ENCODE measurements at places on chromosomes 12 and 14.

GRCh38 chr12:108548954-108549521 lies 11.9 kb downstream of the SART3 start:
- no peak for DNase-seq

GRCh38 chr14:33999771-34000291 lies 49.0 kb upstream of the EGLN3 start:
- DNase-seq: no peak

- DNase-seq: peak; percentile 61
Observed at GRCh38 chr14:91261115-91261514, 16.6 kb upstream of the GPR68 start.

GRCh38 chr12:11658791-11659190 lies 9.3 kb downstream of the ETV6 start:
- peak; percentile 4 for DNase-seq

DNA sequence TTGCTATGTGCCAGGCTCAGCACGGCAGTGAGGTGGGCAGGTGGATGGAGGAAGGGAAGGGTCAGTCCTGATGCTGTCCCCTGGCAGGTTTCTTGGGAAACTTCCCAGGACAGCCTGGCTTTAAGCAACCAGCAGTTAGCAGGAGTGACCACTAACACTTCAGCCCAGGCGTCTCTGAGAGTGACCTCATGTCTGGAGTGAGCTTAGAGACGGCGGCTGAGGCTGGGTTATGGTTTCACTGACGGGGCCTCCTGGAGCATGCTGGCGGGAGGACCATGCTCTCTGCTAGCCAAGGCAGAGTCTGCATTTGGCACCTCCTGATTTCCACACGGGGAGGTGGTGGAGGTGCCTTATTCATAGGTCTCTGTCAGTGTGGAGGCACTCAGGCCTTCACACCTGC lies 2.5 kb downstream of the HHIPL1 start:
- DNase-seq: no peak

- DNase-seq: no peak
Observed at GRCh38 chr12:80838024-80838658, 99.6 kb downstream of the LIN7A start.

DNA sequence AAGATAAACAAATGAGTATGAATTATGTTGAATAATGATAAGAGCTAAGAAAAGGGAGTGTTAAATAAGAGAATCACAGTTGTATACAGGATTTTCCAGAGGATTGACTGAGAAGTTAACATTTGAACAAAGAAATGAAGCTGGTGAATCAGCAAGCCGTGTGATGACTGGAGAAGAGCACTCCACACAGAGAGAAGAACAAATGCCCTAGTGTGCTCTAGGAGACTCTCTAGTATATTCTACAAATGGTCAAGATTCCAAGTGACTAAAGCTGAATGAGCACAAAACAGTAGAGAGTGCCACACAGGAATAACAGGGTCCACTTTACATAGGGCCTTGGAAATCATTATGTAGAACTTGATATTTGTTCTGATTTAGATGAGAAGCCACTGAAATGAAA lies 587.1 kb upstream of the ATXN7L3B start:
- DNase-seq: no peak

GRCh38 chr14:92122351-92122677 lies 545 bp downstream of the CPSF2 start:
- DNase-seq: peak; percentile 7

DNA sequence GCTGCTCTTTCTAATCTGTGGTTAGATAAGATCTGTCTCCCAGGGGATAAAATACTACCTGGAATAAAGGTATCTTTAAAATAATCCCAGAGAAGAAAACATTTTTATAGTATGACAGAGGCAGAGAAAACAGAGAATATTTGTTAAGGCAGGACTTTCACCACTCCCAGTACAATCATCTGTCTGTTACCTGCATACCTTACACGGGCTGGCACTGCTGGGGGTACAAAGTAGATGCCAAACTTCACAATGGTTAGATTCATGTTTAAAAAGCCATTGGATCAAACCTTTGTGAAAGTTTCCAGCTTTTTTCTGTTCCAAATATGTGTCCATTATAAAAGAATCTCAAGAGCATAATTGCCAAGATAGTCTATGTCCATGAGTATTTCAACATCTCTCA lies 273.6 kb upstream of the BTG1 start:
- no peak for DNase-seq

GRCh38 chr12:61797266-61797665 lies 462.9 kb upstream of the USP15 start:
- DNase-seq: no peak

- DNase-seq: no peak
Observed at GRCh38 chr12:129483111-129483893, 420.5 kb downstream of the TMEM132D start.

GRCh38 chr12:4353785-4354208 lies 25.7 kb downstream of the FGF23 start:
- DNase-seq: peak; percentile 50

- peak; percentile 20 for DNase-seq
Observed at GRCh38 chr12:104510145-104510872, 53.6 kb downstream of the CHST11 start.

DNA sequence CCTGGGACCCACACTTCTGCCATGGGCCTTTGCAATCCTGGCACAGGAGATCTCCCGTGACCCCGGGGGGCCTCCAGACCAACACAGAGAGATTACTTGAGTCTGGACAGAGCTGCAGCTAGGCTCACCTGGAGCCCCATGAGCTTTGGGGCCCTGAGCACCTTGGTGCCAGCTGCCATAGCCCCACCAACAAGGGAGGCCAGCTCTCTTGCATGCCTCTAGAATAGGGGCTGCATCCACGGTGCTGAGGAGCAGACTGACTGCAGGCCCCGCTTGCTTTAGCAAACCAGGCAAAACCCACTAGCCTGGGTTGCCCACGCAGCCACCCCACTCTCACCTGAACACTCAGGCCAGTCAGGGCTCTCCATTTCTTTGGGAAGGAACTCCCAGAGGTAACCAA lies 3.7 kb upstream of the OR4N2 start:
- no peak for DNase-seq

- DNase-seq: no peak
Observed at GRCh38 chr14:95498622-95499353, 17.7 kb downstream of the SYNE3 start.

DNA sequence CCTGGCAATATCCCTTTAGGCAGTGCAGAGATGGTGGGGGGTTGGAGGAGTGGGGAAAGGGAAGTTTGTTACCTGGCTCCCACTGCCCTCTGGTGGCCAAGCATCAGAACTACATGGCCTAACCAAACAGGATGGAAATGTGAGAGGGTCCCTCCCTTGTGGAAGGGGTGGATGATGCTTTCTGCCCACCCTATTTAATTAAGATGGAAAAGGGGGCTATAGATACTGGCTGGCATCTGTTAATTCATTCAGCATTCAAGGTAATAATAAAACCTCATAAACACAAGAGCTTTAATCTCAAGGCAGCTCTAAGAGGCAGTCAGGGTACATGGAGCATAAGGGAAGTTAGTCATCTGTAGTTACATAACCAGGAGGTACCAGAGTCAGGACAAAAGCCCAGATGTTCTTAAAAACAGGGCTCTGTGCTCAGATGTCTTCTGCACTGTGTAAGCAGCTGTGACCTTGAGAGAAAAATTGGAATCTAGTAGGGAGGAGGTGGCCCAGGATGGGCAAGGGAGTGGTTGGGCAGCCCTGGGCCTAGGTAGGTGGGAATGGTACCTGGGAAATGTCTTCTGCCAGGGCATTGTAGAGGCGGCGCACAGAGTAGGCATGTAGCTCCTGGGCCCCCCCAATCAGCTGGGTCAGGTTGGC lies 4.6 kb downstream of the AP1G2 start:
- peak; percentile 68 for DNase-seq

DNA sequence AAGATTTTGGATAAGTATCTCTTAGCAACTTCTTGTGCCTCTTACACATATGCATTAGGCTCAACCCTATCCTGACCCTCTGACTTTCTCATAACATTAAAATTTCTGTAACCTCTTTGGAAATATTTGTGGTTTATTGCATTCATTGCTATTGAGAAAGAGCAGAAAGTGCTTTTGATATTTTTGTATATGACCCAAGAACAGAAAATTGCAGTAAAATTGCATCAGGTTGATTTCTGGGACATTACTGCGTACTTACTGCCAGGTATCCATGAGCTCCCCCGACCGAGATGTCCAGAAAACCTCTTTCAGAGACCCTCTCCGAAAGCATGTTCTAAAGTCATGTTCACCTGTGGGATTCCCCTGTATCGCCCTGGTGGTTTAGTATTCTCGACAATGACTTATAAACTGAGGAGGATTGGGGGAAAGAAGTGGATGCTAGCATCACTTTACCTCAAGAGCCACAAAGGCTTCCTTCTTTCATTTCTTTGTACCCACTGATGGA lies 14.5 kb upstream of the IL22 start:
- no peak for DNase-seq

DNA sequence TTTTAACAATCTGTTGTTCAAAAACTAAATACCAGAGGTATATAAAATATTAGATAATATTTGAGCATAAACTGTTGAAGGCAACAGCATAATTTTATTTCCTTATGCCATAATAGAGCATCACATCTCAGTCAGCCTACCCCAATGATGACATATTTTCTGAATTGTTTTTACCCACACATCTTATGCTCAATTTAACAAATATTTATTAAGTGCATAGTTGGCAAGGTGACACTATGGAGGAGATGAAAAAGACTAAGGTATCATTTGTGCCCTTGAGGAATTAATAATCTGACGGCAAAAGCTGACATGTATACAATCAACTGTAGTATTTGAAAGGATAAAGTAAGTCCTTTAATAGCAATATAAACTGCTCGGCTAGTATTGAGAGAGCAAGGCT lies 102.4 kb downstream of the SYT1 start:
- no peak for DNase-seq

DNA sequence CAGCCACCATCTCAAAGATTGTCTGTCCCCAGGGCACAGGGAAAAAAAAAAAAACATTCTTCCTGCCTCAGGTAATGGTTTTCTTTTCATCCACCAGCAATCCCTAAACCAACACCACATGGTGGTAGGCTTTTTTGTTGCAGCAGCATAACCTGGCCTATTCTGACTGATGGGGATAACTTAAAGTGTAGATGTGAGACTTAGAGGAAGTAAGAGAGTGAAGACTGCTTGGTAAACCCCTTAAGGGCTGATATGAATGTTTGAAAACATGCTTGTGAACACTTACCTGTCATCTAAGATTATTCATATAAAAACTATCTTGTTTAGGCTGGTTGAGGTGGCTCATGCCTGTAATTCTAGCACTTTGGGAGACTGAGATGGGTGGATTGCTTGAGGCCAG lies 130.2 kb upstream of the RAP1B start:
- DNase-seq: no peak

DNA sequence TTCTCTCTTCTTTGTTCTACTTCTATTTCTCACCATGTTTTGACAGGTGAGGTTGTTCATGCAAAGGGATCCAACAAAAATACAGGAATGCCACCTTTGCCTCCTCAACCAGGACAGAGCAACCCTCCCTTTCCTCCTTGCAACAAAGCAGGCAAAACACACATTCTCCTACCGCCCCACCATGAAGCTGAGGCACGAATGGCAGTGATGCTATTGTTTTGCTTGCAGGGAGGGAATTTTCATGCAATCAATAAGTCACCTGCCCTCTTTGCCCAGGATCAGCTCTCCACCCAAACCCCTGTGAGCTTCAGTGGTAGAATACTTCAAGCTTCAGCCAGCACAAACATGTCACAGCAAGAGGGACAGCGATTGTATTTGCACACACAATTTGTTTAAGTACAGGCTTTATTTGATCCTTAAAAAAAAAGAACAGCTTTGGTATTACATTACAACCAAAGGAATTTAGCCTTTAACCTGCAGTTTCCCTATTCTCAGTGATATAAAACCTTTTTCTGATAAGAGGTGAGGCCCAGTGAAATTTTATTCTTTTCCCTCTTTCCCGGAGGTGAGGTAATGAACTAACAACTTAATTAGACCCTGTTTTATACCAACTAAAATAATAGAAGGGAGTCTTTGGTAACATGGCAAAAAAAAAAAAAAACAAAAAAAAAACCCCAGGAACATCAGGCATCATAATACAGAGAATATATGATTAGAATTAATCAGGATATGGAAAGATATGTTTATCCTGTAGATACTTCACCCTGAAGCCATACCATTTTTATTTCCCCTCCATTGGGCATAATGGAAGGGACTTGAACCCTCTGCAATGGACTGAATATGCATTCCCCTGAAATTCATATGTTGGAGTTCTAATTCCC lies 87.0 kb upstream of the EEA1 start:
- DNase-seq: no peak

DNA sequence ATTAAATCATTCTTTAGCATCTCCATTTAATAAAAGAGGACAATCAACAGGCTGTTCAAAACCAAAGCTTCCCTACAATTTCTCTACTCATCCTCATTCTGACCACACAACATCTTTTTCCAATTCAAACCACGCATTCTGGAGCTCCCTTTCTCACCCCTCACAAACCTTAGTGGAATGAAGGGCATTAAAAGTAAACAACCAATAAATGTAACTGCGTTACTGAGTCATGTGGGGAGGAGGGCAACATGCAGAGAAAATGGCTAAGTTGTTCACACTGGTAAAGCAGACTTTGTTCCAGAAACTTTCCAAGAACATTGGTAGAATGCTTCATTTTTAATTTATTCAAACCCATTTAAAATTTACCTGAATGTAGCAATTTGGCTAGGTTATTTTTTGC lies 19.6 kb downstream of the SOX5 start:
- DNase-seq: no peak

DNA sequence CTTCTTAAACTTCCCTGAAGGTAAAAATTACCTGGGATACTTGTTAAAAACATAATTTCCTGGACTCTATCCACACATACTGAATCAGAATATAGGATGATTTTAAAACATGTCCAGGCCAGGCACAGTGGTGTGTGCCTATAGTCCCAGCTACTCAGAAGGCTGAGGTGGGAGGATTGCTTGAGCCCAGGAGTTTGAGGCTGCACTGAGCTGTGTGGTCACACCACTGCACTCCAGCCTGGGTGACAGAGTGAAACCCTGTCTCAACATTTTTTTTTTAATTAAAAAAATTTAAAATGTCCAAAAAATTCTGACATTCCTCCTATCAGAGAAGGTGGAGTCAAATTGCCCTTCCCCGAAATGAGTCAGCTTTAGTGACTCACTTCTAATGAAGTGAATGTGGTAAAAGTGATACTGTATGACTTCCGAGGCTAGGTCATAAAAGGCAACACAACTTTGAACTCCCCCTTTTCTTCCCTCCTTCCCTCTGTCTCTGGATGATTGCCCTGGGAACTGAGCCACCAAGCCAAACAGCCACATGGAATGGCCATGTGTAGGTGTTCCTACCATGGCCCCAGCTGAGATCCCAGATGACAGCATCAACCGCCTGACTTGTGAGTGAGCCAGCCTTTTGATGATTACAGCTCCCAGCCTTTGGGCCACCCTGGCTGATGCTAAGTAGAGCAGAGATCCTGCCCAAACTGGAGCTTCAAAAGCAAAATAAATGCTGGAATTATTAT lies 36.3 kb downstream of the LIMA1 start:
- peak; percentile 21 for DNase-seq

DNA sequence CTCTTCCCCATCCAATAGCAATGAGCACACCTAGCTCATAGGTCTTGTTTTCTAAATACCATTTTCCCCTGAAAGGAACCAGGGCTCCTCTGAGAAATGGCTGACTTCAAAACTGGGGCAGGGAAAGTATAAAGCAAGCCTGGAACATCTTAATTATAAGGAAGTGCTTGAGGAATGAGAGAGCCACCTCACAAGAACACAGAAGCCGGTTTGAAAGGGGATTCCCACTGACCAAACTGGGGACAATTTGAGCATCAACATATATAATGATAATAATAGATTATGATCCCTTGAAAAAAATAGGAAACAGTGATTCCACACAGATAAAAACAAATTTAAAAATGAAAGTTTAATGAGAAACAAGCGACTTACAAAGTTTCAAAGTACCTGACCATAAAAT lies 22.1 kb downstream of the PTGER2 start:
- DNase-seq: no peak

Measured in CD4-positive, alpha-beta T cell treated with Interleukin-2 at 100 ng/mL for 4 hours (primary cell).